ENCODE measurements at places on chromosomes 12 and 14. TPM values are rescaled to one million over a fixed set of nuclear protein-coding genes. Genes with fewer than 3 reads are reported as not detected.

The RPL6 gene
- total RNA-seq, result 2,072 TPM

The TNS2 gene
- total RNA-seq, result 21.9 TPM

The KRT71 gene
- 0.05 TPM for total RNA-seq

The GLIPR1L2 gene
- 0.19 TPM for total RNA-seq

The TMCC3 gene
- 0.99 TPM for total RNA-seq

The CACNA1C gene
- 0.02 TPM for total RNA-seq

The HAL gene
- total RNA-seq, result 0.16 TPM

The PAX9 gene
- total RNA-seq, result 2.5 TPM

The LIN52 gene
- total RNA-seq, result 6.6 TPM

The DAO gene
- not detected for total RNA-seq

The LRRC10 gene
- total RNA-seq, result not detected

The BMP4 gene
- total RNA-seq, result 2.0 TPM

The CD69 gene
- total RNA-seq, result not detected

The SIRT4 gene
- total RNA-seq, result 0.88 TPM

The DTX1 gene
- 0.32 TPM for total RNA-seq

The TAS2R19 gene
- not detected for total RNA-seq

The PLEKHD1 gene
- 0.04 TPM for total RNA-seq

The PRPH gene
- total RNA-seq, result 1.6 TPM

The CCDC184 gene
- 3.1 TPM for total RNA-seq

The DPPA3 gene
- not detected for total RNA-seq

The FRMD6 gene
- 38.8 TPM for total RNA-seq
